ENCODE measurements at places on chromosomes 2 and 18.
A peak's percentile ranks its signal among the peaks of the same experiment; 100 is the strongest.

DNA sequence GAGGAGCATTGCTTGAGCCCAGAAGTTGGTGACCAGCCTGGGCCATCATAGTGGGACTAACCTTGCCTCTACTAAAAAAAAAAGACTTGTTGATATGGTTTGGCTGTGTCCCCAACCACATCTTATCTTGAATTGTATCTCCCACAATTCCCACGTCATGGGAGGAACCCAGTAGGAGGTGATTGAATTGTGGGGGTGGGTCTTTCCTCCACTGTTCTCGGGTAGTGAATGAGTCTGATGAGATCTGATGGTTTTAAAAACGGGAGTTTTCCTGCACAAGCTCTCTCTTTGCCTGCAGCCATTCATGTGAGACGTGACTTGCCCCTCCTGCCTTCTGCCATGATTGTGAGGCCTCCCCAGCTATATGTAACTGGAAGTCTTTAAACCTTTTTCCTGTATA is 47.0 kb downstream of the PROC start:
- DNase-seq: no peak

- no peak for DNase-seq
These were observed 181.3 kb downstream of the SEPTIN10 start for GRCh38 chr2:109432421-109432820.

DNA sequence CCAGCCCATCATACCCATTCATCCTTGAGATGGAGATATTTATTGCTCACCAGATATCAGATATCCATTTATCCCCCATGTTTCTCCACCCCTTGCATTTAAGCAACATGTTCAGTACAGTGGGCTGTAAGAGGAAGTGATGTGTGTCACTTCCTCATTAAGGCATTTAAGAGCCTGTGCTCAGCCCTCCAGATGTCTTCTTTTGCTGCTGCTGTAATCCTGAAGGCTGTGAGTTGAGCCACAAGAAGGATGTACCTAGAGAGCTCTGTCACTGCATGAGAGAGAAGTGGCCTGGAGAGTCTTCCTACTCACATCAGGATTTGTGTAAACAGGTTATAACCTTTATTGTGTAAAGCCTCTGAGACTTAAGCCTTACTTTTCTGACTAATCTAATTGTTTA is 151.8 kb upstream of the UNC80 start:
- DNase-seq: no peak

DNA sequence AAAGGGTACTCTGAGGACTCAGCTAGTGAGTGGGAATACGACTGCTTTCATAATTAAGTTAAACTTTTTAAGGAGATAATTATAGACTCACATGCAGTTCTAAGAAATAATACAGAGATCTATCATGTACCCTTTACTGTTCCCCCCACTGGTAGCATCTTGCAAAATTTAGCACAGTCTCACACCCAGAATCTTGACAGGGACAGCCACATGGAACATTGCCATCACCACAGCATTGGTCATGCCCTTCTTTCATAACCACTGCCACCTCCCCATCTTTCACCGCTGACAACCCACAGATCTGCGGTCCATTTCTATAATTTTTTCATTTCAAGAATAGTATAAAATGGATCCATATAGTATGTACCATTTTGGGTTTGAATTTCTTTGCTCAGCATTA is 37.8 kb downstream of the ARHGEF4 start:
- DNase-seq: no peak

GRCh38 chr2:60867848-60868247 is 13.5 kb upstream of the REL start:
- DNase-seq: no peak

- DNase-seq: no peak
These were observed 86.4 kb upstream of the ID2 start for GRCh38 chr2:8595428-8595805.

DNA sequence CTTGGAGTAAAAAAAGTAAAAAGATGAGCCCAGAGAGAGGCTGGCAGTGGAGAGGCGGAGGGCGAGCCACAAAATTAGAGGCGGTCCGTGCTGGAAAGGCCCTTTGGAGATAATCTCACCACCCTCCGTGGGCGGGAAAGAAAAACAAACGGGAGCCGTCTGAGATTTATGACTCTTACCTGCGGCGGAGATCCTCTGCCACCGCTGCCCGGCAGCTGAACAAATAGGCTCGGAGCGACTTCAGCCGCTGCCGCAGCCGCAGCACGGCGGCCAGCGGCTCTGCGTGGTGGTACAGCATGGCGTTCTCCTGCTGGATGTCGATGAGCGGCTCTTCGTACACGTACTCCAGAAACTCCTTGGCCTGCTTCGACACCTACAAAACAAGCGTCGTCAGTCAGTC is 94.6 kb downstream of the PLEKHM3 start:
- peak; percentile 68 for DNase-seq

GRCh38 chr2:17617516-17617915 is 77.0 kb downstream of the VSNL1 start:
- no peak for DNase-seq

DNA sequence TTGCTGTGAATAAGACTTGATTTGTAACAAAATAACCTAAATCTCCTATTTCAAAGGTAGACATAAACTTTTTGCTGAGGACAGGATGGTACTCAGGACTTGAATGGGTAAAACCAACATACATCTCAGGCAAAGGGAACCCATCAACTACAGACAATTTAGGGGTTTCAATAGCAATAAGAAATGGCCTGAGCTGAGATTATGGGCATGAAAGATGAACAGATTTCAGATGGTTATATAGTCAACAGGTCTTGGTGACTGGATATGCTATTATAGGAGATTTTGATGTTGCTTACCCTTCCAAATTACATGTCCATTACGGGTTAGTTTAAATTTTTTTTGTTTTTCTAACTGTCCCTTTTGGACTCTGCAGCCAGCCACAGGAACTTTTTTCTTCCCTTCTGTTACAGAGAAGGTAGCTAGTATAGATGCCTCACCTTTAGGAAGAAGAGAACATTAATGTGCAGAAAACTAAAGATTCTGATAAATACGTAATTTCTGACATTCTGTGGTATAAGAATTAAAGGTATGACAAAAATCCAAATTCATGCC is 4.6 kb downstream of the RPS27A start:
- DNase-seq: no peak

DNA sequence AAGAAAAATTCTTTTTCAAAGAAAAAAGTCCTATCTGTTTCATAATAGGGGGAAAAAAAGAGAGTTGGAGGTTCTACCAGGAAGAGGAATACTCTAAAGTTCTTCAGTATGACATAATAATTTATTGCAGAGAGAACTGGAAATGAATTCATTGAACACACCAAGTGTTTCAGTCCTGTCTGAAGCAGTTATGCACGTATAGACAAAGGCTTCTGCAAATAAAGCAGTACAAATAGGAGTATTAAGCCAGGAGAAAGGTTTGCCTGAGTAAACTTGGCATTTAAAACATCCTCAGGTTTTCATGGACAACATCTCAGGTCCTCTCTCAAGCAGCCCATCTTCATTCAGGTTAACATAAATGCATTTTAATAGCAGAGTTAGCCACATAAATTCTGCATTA is 141.6 kb downstream of the CCDC148 start:
- DNase-seq: no peak

- DNase-seq: no peak
These were observed 166.6 kb downstream of the GREB1L start for GRCh38 chr18:21408681-21409080.

DNA sequence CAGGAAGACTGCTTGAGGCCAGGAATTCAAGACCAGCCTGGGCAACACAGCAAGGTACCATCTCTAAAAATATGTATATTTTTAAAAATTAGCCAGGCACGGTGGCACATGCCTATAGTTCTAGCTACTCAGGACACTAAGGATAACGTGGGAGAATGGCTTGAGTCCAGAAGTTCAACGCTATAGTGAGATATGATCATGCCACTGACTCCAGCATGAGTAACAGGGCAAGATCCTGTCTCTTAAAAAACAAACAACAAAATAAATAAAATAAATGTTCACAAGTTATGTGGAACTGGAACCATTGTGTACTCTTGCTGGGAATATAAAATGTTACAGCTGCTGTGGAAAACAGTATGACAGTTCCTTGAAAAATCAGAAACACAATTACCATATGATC is 47.2 kb downstream of the USP34 start:
- no peak for DNase-seq

GRCh38 chr2:154704991-154705390 is 6.5 kb downstream of the KCNJ3 start:
- no peak for DNase-seq

DNA sequence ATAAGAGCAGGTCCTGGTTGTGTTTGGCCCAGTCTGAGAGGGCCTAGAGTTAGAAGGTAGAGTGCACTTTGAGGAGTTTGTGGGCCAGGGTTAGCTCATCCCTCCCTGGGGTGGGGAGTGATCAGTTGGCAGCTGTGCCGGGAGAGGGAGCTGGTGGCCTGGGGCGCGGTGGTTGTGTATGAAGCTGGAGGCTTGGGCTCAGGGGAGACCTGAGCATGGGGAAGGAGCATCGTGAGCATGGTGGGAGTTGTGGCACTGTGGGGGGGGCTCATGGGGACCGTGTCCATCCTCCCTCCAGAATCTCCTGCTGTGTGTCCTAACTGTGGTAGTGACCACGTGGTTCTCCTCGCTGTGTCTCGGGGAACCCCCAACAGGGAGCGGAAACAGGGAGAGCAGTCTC is 13.6 kb downstream of the STK11IP start:
- DNase-seq: no peak

DNA sequence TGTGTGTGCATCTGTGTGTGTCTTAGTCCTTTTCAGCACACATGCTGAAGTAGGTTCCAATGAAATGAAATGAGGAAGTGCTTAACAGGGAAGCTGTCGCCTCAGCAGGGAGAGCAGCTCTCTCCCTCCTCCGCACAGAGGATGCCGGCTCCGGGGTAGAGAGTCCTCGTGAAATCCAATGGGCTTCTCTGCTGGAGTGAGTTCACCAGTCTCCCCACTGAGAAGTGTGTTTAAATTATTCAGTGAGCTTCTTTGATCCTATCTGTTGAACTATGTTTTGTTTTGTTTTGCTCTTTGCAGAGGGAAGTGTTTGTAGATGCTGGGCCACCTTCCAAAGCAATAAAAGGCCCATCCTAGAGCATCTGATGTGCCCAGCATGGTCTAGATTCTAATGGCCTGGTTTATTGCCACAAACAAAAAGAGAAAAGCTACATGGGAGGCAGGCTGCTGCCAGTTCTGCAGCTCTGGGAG is 6.7 kb downstream of the PPP1R7 start:
- no peak for DNase-seq

GRCh38 chr2:119723186-119723585 is 36.5 kb upstream of the PTPN4 start:
- no peak for DNase-seq

All from NCI-H526 (cell line).